ENCODE measurements at places on chromosomes 11 and 22. TPM values are rescaled to one million over a fixed set of nuclear protein-coding genes. Genes with fewer than 3 reads are reported as not detected.

FZD4 gene
- total RNA-seq = not detected

DNA sequence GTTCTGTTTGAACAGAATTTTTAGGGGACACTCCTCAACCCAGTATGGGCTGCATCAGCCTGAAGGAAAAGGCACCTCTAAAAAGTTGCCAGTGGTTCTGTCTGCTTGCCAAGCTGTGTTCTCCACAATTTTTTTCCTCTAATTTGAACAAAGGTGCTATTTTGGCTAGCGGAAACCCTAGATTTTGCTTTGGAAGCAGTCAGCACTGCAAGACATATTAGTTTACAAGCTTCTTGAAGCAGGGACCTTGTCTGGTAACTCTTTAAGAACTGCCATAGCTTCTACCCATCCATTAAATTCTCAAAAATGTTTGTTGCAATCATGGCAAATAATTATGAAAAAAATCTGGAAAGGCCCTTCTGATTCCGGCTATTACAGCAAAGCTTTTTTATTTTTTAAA lies 75.6 kb upstream of the HEPHL1 start:
- no peak overlapping the region for H3K4me3 ChIP-seq
- no peaks in the 10 kb centered on the region for H3K4me1 ChIP-seq
- no peak overlapping the region for H3K27ac ChIP-seq
- H3K27me3 ChIP-seq = peaks cover under 1% of the 10 kb centered on the region
- H3K36me3 ChIP-seq = no peaks in the 10 kb centered on the region
- DNase-seq = no peak

TMPRSS5 gene
- total RNA-seq = 1.3 TPM

C22orf31 gene
- not detected for total RNA-seq

FGF19 gene
- total RNA-seq = not detected

- peaks cover 18% of the 10 kb centered on the region for H3K27me3 ChIP-seq
- H3K27ac ChIP-seq = no peak overlapping the region
- DNase-seq = no peak
- no peaks in the 10 kb centered on the region for H3K36me3 ChIP-seq
These were observed 8.8 kb upstream of the WNT11 start for GRCh38 chr11:76214968-76215548.

GRCh38 chr11:128412847-128413791 lies 174.2 kb downstream of the ETS1 start:
- DNase-seq = no peak
- H3K4me1 ChIP-seq = peaks cover 32% of the 10 kb centered on the region
- H3K27me3 ChIP-seq = no peaks in the 10 kb centered on the region
- H3K27ac ChIP-seq = peak overlapping the region; percentile 74

MYO18B gene
- total RNA-seq = 0.12 TPM

DNA sequence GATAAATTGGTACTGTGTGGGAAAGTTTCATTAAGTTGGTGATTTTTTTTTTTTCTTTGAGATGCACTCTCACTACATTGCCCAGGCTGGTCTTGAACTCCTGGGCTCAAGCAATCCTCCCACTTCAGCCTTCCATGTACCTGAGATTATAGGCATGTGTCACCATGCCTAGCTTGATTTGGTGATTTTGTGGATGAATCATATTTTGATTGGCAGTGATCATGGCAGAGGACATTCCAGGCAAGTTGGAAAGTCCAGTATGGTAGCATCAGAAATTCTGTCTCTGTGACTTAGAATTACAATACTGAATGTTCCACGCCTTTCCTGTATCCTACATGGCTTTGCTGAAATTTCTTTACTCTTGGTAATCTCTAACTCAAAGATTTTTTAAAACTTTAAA lies 49.4 kb downstream of the HORMAD2 start:
- DNase-seq = no peak
- no peaks in the 10 kb centered on the region for H3K36me3 ChIP-seq

DNA sequence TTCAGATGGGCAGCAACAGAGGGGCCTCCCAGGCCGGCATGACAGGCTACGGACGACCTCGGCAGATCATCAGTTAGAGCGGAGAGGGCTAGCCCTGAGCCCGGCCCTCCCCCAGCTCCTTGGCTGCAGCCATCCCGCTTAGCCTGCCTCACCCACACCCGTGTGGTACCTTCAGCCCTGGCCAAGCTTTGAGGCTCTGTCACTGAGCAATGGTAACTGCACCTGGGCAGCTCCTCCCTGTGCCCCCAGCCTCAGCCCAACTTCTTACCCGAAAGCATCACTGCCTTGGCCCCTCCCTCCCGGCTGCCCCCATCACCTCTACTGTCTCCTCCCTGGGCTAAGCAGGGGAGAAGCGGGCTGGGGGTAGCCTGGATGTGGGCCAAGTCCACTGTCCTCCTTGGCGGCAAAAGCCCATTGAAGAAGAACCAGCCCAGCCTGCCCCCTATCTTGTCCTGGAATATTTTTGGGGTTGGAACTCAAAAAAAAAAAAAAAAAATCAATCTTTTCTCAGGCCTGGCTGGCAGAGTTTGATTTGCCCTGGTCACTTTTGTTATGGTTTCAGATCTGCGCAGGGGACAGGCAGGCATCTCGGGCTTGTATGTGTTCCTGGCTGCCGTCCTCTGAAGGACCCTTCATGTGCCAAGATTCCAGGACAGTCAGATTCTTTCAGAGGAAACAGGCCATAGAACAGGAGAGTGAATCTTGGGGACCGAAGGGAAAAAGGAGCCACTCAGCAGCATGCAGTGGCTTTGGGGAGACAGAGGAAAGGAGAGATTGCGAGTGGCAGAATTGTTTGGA lies 5.3 kb downstream of the TAGLN start:
- H3K27me3 ChIP-seq = no peaks in the 10 kb centered on the region
- peaks cover 44% of the 10 kb centered on the region for H3K36me3 ChIP-seq
- H3K27ac ChIP-seq = no peak overlapping the region
- peaks cover 16% of the 10 kb centered on the region for H3K4me1 ChIP-seq

CBLIF gene
- not detected for total RNA-seq

GRCh38 chr11:108873310-108873709 lies 208.4 kb downstream of the DDX10 start:
- H3K36me3 ChIP-seq = no peaks in the 10 kb centered on the region
- H3K4me3 ChIP-seq = no peak overlapping the region
- DNase-seq = no peak

- no peak for DNase-seq
- H3K4me3 ChIP-seq = no peak overlapping the region
- H3K36me3 ChIP-seq = peaks cover 61% of the 10 kb centered on the region
- peaks cover 43% of the 10 kb centered on the region for H3K4me1 ChIP-seq
These were observed 61.3 kb downstream of the CABIN1 start for GRCh38 chr22:24072361-24072760.

- H3K4me3 ChIP-seq = no peak overlapping the region
- no peak for DNase-seq
- H3K36me3 ChIP-seq = peaks cover 3% of the 10 kb centered on the region
- H3K27me3 ChIP-seq = no peaks in the 10 kb centered on the region
These were observed 18.4 kb downstream of the ARHGAP42 start for GRCh38 chr11:100705447-100705846.

GRCh38 chr22:30892731-30893221 lies 75.8 kb downstream of the MORC2 start:
- H3K4me3 ChIP-seq = no peak overlapping the region
- H3K27me3 ChIP-seq = no peaks in the 10 kb centered on the region
- no peak overlapping the region for H3K27ac ChIP-seq
- peaks cover 14% of the 10 kb centered on the region for H3K36me3 ChIP-seq

DNA sequence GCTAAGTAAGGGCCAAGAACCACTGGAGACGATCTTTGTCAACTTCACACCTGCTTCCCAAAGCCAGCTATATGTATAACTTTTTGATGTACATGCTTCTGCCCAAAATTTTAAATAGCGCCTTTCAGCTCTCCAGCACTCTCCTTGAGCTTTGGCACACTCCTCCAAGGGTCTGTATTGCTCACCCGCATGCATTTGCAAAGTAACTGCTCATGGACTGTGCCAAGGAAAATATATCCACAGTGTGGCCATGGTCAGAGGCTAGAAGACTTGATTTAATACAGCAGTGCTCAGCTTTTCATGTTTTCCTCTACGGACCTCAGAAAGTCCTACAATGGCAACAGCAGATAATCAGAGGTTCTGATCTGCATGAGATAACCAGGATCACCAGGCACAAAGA lies 550.1 kb downstream of the SOX6 start:
- H3K27me3 ChIP-seq = no peaks in the 10 kb centered on the region
- DNase-seq = no peak
- no peaks in the 10 kb centered on the region for H3K36me3 ChIP-seq
- no peak overlapping the region for H3K27ac ChIP-seq
- H3K4me3 ChIP-seq = no peak overlapping the region

DNA sequence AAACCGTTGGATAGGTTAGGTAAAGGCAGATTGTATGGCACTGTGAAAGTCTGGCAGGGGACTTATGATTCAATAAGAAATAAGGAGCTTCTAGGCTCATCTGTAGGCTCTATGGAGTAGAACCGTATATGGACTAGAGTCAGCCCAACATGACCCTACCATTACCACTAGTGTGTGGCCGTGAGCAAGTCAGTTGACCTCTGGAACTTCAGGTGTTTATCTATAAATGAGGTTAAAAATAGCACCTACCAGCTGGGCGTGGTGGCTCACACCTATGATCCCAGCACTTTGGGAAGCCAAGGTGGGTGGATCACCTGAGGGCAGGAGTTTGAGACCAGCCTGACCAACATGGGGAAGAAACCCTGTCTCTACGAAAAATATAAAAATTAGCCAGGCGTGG lies 4.4 kb downstream of the HINFP start:
- H3K36me3 ChIP-seq = peaks cover 55% of the 10 kb centered on the region
- no peaks in the 10 kb centered on the region for H3K27me3 ChIP-seq
- peaks cover 28% of the 10 kb centered on the region for H3K4me1 ChIP-seq
- H3K4me3 ChIP-seq = no peak overlapping the region
- no peak for DNase-seq
- H3K27ac ChIP-seq = no peak overlapping the region

GRCh38 chr11:22459048-22459447 lies 120.9 kb downstream of the SLC17A6 start:
- no peak overlapping the region for H3K4me3 ChIP-seq
- DNase-seq = no peak
- no peaks in the 10 kb centered on the region for H3K27me3 ChIP-seq
- no peaks in the 10 kb centered on the region for H3K36me3 ChIP-seq
- no peak overlapping the region for H3K27ac ChIP-seq

DNA sequence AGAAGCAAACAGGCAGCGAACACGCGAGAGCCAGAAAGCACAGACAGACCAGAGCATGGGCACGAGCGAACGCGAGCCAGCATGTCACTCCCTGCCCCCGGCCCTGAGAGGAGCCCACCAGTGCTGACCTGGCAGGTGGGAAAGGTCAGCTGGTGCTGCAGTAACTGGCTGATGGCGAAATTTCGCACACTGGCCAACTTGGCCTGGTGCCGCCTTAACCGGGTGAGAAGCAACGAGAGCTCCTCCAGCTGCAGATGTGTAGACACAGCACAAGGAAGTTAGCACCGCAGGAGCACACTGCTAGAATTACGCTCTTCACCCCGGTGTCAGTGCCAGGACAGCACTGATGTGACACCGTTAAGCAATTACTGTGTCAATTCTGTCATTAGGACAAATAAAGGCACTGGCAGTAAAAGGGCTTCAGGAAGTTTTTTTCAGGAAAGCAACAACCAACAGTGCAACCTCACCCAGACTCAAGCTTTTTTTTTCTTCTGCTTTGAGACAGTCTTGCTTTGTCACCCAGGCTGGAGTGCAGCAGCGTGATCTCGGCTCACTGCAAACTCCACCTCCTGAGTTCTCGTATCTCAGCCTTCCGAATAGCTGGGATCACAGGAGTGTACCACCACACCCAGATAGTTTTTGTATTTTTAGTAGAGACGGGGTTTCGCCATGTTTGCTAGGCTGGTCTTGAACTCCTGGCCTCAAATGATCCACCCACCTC lies 76.8 kb downstream of the C11orf58 start:
- no peaks in the 10 kb centered on the region for H3K27me3 ChIP-seq
- H3K4me3 ChIP-seq = no peak overlapping the region
- no peak for DNase-seq

FJX1 gene
- 0.73 TPM for total RNA-seq

- no peak overlapping the region for H3K27ac ChIP-seq
- H3K4me1 ChIP-seq = peaks cover 5% of the 10 kb centered on the region
- DNase-seq = no peak
- no peaks in the 10 kb centered on the region for H3K27me3 ChIP-seq
These were observed 54.6 kb downstream of the C11orf58 start for GRCh38 chr11:16793009-16793408.

PANX3 gene
- not detected for total RNA-seq

DNA sequence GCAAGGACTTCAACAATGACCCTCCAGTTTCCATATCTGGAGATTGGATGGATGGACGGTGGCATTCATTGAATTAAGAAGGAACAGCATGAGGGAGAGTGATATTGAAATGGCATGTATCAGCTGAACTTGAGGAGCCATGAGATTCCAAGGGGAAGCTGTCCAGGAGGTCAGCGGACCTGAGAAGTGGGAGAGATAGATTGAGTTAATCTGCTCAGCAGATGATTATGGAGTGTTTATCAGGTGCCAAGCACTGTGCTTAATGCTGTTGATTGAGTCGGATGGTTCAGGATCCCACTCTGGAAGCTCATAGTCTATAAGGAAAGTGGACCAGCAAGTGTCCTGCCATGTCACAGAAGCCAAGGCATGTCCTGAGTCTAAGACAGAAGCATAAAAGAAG lies 581.3 kb downstream of the INSC start:
- no peak overlapping the region for H3K27ac ChIP-seq
- no peak overlapping the region for H3K4me3 ChIP-seq
- DNase-seq = no peak
- no peaks in the 10 kb centered on the region for H3K4me1 ChIP-seq

DNA sequence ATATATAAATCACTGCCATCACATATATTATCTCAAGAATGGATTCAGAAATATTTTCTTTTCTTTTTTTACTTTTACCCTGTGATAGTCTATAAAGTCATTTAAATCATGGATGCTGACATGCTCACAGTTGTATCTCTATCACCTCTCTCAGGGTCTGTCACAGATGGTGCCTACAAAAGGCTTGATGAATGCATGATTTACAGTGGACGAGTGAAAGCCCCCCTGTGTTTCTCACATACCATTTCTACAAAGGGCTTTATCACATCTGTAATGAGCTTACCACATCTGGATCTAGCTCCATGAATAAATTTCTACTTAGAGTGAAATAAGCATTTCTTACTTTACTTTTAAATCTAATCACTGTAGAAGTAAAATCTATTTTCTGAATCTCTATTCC lies 121.4 kb upstream of the CARD18 start:
- peaks cover 3% of the 10 kb centered on the region for H3K27me3 ChIP-seq
- H3K4me3 ChIP-seq = no peak overlapping the region
- no peaks in the 10 kb centered on the region for H3K4me1 ChIP-seq
- H3K27ac ChIP-seq = no peak overlapping the region

- H3K4me3 ChIP-seq = no peak overlapping the region
- H3K27me3 ChIP-seq = peaks cover 5% of the 10 kb centered on the region
- DNase-seq = no peak
These were observed 30.0 kb upstream of the RAB39A start for GRCh38 chr11:107898270-107898669.

DNA sequence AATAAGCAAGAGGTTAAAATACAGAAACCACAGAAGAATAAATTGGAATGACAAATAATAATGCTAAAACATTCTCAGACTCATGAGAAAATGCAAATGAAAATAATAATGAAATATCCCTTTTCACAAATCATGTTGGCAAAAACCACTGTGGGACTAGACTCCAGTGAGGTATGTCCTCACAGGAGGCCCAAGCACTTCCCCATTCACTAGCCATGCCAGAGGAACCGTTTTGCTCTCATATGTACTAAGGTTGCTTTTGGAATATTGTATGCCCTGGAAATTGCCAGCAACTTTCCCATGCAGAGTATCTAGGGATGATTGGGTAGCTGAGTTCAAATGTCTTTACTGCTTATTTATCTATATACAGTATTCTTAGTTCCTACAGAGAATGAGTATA lies 106.2 kb upstream of the CHORDC1 start:
- no peak overlapping the region for H3K4me3 ChIP-seq
- no peak for DNase-seq
- no peaks in the 10 kb centered on the region for H3K4me1 ChIP-seq
- H3K36me3 ChIP-seq = no peaks in the 10 kb centered on the region
